ENCODE measurements at places on chromosomes 5 and 9.

DNA sequence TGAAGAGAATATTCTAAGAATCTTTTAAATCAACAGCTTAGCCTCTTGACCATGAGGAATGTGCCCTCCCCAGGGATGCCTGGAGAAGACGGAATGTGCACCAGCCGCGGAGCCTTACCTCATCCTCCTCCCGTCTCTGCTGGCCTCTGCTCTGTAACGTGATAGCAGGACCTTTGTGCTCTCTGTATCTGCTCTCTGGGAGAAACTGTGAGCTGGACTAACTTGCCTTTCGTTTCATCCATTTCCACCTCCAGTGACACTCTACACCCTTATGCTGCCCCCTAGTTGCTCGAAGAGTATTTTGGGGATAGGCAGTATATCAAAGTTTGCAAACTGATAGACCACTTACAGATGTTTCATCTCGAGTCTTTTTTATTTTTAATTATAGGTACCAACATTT is 141.4 kb downstream of the NPR3 start:
- no peak for DNase-seq

DNA sequence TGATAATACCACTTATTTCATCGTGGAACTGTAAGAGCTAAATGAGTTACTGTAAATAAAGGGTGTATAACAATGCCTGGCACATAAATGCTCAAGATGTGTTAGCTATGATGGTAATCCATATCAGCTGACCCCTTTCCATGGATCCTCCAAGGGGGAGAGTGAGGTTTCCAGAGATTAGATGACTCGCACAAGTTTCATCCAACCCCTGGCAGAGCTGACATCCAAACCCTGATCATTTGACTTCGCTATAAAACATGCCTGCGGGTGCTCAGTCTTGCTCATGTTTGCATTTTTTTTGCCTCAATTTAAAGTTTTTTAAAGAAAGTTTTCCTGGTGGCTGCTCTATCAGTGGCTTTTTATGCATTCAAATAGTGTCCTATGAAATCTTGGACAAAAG is 145.7 kb upstream of the SMIM23 start:
- no peak for DNase-seq

DNA sequence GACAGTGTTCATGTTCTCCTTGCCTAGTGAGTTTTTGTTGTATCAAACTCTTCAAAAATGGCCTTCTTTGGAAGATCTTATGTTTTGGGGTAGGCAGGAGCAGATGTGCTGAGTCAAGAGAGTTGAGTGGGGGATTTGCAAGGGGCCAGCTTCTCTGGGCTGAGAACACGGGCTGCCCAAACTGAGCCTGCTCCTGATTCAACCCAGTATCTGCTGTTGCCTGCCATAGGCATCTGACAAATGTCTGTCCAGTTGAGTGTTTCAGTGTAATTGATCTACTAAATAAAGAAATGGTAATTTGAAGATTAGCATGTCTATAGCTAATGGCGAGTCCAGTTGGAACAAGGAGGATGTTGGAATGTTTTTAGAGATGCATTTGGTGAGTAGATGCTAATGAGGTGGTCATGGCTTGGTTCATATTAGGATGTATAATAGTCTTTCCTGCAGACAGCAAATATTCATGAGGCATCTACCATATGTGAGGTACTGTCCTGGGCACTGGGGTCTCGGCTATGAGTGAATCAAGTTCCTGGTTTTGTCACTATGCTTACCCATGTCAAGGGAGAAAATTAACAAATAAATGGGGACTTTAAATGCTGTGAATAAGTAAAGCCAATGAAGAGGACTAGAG is 119.5 kb downstream of the ADCY2 start:
- DNase-seq: no peak

- no peak for DNase-seq
Observed at GRCh38 chr9:5195463-5195862, 10.0 kb upstream of the INSL6 start.

- DNase-seq: peak; percentile 75
Observed at GRCh38 chr5:40486437-40487275, 193.1 kb upstream of the PTGER4 start.

- DNase-seq: no peak
Observed at GRCh38 chr5:145393426-145393825, 441.7 kb downstream of the PRELID2 start.

DNA sequence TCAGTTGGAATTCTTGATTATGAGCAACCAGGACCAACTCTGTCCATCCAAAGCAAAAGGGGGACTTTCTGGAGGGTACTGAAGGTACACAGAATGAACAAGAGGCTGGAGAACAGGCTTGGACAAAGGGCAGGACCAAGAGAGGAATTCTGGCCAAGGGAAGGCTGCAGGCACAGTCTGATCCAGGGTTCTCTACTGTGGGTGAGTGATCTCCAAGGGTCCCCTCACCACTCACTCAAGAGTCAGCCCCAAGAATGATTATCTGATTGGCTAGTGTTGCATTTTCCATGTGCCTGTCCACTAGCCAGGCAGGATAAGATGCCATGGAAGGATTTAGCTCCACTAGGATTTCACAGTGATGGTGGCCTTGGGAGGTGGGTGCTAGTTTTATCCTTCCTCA is 11.6 kb upstream of the PHF19 start:
- DNase-seq: no peak

DNA sequence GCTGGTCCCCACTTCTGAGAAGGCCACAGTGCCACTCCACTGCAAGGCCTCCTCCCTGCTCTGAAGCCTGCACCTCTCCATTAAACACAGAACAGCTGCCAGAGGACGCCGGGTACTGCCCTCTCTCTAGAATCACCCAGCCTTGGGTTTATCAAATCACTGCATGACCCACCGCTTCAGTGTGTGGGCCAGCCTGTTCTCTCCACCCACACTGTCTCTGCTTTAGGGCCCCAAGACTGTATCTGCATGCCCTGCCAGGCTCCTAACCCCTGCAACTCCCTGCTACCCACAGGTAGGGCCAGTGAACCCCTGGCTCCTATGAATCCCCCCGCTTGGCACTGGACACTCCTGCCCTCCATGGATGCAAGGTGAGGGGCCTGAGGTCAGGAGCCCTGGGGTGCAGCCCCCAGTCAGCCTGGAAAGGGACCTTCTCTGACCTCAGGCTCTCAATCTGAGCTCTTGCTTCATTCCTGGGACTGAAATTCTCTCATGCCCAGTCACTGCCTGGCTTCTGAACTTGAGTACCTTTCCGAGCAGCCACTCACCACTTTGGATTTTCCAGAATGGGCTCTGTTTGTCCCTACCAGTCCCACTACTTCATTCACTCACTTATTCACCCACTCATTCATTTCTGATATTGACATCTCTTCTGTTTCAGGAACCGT is 206.3 kb downstream of the GABBR2 start:
- no peak for DNase-seq

GRCh38 chr5:147854894-147855773 is 23.4 kb upstream of the SCGB3A2 start:
- DNase-seq: no peak

Measured in CD4-positive, alpha-beta T cell treated with Interleukin-2 at 100 ng/mL for 4 hours (primary cell).